ENCODE measurements at places on chromosomes 7 and 10.

DNA sequence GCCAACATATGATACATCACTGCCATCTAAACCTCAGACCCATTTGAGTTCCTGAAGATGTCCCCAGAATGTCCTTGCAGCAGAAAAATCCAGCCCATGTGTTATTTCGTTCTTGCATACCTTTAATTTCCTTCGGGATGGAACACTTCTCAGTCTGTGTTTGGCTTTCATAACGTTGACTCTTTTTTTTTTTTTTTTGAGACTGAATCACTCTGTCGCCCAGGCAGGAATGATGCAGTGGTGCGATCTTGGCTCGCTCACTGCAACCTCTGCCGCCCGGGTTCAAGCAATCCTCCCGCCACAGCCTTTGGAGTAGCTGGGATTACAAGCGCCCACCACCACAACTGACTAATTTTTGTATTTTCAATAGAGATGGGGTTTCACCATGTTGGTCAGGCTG lies 148.8 kb upstream of the TNRC18 start:
- no peak for DNase-seq

GRCh38 chr7:112596260-112596659 lies 115.5 kb downstream of the LSMEM1 start:
- DNase-seq = no peak

GRCh38 chr10:14365266-14365665 lies 34.5 kb upstream of the FRMD4A start:
- DNase-seq = no peak

DNA sequence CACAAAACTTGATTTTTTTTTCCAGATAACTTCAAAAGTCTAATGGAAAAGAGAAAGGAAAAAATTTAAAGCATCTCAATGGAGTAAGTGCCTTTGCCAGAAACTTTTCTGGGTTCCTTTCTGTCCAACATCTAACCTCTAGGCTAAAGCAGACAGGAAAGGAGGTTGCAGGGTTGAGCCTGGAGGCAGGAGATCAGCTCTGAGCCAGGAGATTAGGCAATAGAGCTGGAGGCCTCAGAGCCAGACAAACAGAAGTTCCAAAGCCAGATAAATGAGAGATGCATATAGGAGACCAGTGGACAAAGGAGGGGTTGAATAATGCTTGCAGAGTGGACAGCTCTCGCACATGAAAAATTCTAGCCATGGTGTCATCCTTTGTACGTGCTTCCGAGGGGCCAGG lies 42.9 kb downstream of the CHN2 start:
- DNase-seq = no peak

DNA sequence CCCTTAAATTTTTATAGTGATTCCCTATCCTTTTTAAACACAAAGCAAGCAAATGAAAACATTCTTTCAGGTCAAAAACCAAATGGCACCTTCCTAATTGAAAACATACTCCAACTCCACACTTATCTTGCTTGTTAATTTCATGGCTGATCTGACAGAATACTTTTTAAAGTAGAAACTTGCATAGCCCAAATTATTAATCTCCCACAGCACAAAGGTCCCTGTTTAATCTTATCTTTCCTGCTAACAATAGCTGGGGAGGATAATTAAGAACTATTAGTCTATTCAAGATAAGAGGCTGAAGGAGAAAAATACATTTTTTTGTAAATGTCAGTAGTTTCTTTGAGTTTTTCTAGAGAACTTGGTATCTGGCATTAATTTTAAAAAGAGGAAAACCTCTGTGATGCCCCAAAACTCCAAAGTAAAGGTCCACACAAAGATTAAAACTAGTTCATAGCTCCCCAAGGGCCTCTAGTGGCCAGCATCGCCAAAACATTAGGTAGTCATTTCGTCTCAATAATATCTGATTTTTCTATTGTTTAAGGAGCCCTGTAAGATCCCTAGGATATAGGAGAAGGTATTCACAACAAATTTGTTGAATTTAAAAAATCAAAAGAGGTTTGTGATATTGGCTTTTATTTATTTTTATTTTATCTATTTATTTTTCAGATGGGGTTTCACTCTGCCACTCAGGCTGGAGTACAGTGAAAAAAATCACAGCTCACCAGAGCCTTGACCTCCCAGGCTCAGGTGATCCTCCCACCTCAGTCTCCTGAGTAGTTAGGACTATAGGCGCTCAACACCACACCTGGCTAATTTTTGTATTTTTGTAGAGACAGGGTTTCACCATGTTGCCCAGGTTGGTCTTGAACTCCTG lies 14.7 kb downstream of the CDNF start:
- DNase-seq = peak; percentile 2

DNA sequence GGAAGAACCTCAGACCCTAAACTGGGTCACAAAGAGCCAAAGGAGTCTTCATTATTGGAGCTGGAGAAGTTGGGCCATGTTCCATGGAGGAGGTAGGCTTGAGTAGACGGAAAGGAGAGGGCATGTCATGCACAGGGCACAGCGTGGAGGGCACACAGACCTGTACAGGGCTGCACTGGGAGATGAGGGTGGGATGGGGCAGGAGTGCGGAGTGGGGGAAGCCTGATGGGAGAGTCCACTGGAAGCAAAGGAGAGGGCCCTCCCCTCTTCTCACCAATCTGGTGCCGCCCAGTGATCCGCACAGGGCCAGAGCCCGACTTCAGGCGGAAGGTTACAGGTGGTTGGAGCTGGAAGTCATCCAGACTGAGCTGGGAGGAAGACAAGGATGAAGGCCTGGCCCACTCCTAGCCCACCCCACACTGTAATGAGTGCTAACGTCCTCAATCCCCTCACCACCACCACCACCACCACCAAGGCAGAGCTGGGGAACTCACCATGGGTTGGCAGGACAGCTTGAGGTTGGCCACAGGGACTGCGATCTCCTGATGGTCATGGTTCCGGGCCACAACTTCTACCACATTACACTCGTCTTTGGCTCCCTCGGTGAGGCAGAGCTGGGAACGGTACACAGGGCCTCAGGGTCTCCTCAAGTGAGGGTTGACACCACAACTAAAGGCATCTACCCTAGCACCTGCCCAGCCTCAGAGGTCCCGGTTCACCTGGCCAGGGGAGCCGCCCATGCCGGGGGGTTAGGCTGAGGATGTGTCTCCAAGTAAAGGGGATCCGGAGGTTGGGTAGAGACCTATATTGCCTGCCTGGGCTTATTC lies 1.0 kb downstream of the NPM3 start:
- DNase-seq = no peak

- no peak for DNase-seq
Measured at GRCh38 chr7:66265566-66265965, 60.4 kb downstream of the TPST1 start.

- DNase-seq = no peak
Measured at GRCh38 chr7:100952641-100953040, 3.3 kb downstream of the MUC3A start.

DNA sequence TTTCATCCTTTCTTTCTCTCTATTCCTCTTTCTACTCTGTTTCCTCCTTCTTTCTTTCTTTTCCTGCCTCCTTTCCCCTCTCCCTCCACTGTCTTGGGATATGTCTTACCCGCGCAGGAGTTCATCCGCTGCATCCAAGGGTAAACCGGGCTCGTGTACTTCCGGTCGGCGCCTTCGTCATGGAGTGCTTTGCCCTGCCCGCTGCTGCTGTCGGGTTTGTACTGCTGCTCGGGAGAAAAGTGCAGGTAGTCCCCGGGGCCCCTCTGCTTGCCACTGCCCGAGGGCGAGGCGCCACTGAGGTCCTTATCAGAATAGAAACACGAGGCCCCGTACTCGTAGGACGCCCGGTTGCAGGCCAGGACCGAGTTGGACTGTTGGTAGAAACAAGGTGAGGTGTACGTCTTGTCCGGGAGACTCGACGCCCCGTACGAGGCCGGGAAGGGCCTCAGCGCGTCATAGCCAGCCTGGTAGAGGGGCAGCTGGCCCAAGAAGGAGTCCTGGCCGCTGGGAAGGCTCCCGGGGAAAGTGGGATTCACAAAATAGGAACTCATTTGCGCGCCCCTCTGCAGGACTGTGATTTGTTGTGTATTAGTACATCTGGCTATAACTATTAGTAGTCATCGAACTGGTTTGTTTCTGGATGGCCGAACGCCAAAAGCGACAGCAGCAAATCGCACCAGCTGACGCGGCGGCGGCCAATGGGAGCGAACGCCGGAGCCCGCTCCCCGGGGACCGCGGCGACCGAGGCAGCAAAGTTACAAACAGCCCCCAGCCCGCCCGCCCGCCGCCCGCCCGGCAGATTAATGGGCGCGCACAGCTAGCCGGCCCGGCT lies at the start of gene HOXA6:
Gene HOXA6, minus strand, starts transcription at position 576 of the 832 bp plus-strand sequence. Its CDS starts 25 bp downstream, at position 551.
- DNase-seq = no peak

DNA sequence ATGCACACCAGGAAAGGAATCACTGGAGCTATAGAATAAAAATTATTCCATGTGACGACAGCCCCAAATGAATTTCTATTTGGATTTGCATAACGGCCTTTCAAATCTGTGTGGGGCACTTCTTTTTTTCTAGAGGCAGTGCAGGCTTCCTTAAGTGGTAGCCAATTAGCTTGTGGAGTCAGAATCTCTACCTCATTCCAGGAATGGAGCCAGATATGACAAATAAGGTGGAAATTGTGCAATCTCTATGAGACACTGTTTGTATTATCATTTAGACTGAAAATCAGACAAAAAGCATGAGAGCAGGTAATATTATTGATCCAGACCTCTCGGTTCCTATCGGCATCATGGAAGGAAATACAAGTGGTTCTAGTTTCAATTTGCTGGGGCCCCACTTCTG lies 78.7 kb downstream of the BEND7 start:
- DNase-seq = no peak

DNA sequence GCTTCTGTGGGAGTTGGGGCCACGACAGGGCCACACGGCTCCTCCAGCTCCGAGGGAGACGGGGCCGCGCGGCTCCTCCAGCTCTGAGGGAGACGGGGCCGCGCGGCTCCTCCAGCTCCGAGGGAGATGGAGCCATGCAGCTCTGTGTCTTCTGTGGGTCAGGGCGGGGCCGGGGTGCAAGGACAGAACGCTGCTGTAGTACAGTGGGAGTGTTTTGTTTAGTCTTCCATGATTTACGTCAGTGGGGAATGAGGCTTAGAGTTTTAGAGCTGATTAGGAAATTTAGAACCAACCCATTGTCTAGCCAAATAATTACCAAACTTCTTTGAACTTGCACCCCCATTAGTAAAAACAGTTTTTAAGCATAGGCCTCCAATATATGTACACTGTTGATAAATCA lies 32.9 kb upstream of the PRKAR1B start:
- no peak for DNase-seq

DNA sequence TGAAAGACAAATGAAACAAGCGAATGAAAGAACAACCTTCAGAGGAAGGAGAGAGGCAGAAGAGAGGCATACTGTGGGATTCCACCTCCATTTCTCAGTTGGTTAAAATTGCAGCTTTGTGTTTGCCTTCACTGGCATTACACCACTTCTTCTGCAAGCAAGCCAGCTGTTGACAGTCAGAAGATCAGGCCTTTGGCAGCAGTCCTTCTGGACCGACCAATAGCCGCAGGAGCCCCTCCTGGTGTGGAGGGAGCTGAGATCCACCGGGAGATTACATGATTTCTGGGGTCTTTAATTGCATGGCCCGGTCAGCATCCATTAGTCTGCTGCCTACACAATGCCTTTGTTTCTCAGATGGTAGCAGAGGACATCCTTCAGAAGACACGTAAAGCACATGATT lies 206.7 kb downstream of the ADAM12 start:
- no peak for DNase-seq

GRCh38 chr10:43059828-43060227 lies 17.0 kb upstream of the RET start:
- DNase-seq = no peak

DNA sequence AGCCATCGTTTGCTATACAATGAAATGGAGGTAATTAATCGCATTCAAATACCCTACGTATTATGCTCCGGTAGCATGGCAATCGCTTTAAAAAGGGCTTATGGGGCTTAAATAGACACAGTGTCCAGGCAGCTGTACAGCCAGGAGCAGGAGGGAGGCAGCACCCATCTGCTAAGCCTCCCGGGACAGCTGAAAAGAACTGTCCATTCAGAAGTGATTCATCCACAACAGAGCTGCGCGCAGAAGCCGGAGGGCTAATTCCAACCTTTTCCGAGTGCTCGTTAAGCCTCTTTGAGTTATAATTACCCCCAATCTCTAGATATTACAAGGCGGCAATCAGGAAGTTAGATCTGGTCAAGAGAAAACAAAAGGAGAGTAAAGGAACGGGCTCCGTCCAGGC lies 58.3 kb downstream of the DPYSL4 start:
- DNase-seq = no peak

- DNase-seq = no peak
Measured at GRCh38 chr10:129272866-129273650, 194.0 kb upstream of the MGMT start.

DNA sequence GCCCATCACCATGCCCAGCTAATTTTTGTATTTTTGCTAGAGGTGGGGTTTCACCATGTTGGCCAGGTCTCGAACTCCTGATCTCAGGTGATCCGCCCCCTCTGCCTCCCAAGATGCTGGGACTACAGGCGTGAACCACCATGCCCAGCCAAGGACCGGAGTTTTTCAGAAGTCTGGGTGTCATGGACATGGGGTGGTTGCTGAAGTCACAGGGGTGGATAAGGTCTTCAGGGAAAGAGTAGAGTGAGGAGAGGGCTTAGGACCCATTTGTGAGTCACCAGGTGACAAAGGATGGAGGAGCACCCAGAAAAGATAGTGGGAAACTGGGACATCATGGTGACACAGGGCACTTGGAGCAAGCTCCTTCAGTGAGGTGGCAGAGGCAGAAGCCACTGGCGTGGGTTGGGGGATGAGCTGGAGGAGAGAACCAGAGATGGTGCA lies 2.8 kb upstream of the GPRIN2 start:
- DNase-seq = no peak

GRCh38 chr10:1404323-1405260 lies 332.7 kb downstream of the ADARB2 start:
- DNase-seq = no peak

GRCh38 chr10:7045891-7046599 lies 364.8 kb downstream of the SFMBT2 start:
- DNase-seq = no peak

DNA sequence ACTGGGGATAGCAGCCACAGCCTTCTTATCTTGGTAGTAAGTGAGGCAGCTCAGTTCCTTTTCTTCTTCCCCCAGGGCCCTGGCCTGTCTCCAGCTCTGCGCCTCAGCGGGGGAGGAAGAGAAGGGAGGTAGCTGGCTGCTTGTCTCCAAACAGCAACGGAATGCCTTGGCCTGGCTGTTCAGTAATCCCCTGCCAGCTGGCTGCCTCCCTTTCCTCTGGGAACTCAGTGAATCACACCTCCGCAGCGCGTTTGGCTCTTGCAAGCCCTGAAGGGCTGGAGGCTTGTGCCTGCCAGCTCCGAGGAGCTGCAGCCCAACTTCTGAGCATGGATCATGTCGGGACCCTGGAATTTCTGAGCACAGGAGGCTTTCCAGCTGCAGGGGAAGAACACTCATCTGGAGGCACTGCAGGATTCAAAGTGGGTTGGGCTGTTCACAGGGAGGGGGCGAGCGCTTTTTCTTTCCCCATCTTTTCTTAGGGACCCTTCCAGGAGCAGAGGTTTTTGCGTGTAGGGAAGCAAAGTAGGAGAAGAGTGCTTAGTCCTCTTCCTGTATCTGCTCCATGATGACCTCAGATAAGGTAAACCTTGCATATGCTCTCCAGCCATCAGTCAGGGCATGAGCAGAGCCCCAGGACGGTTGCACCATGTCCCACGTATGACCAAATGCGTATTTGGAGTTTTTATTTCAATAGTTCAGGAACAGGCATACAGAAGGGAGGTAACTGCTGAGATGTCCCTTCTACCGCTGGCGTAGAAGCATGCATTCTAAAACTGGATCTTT lies 253.2 kb upstream of the INHBA start:
- DNase-seq = no peak

GRCh38 chr10:373526-374309 lies 238.5 kb downstream of the ZMYND11 start:
- DNase-seq = no peak

Data from effector CD8-positive, alpha-beta T cell (primary cell).